ENCODE measurements at places on chromosomes 11 and 22.

- DNase-seq = no peak
Measured at GRCh38 chr11:12813371-12814225, 139.4 kb downstream of the TEAD1 start.

GRCh38 chr22:22933807-22934542, 46.4 kb downstream of the IGLL5 start:
- DNase-seq = no peak

GRCh38 chr11:60985991-60986915, 14.8 kb downstream of the CD6 start:
- no peak for DNase-seq

- no peak for DNase-seq
Measured at GRCh38 chr11:102564110-102564509, 33.6 kb upstream of the MMP7 start.

DNA sequence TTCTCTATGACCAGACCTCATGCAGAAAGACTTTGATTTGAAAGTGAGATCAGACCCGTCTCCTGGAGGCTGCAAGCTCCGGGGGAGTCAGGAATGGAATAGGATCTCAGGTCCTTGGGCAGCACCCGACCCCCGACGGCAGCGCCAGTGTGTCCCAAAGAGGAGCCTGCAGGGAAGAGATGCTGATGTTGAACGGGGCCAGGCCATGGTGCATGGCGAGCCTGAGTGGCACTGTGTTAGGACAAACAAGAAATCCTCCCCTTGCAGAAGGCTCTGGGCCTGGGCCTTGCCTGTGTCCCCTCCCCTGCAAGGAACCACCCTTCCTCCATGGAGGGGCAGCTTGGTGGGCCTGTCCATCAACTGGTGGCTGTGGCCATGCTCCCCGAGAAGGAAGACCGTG, 20.1 kb upstream of the SYT8 start:
- DNase-seq = no peak

DNA sequence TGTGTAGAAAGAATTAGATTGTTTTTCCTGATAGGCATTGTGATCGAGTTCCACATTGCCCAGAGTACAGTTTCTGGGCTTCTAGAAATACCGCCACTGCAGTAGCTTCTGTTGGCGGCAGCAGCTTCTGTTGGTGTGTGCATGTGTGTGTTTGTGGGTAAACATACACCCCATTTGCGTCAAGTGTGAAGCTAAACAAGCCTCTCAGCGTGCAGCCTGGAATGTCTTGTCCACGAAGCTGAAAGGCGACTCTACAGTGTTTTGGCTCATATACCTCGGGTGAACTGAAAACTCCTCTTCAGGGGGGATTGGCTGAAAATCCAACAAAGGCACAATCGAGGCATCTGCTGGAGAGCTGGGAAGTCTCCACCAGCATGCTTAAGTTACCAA, 112.0 kb upstream of the E2F8 start:
- peak; percentile 3 for DNase-seq

GRCh38 chr22:44256556-44257485, 55.9 kb downstream of the SHISAL1 start:
- DNase-seq = no peak

DNA sequence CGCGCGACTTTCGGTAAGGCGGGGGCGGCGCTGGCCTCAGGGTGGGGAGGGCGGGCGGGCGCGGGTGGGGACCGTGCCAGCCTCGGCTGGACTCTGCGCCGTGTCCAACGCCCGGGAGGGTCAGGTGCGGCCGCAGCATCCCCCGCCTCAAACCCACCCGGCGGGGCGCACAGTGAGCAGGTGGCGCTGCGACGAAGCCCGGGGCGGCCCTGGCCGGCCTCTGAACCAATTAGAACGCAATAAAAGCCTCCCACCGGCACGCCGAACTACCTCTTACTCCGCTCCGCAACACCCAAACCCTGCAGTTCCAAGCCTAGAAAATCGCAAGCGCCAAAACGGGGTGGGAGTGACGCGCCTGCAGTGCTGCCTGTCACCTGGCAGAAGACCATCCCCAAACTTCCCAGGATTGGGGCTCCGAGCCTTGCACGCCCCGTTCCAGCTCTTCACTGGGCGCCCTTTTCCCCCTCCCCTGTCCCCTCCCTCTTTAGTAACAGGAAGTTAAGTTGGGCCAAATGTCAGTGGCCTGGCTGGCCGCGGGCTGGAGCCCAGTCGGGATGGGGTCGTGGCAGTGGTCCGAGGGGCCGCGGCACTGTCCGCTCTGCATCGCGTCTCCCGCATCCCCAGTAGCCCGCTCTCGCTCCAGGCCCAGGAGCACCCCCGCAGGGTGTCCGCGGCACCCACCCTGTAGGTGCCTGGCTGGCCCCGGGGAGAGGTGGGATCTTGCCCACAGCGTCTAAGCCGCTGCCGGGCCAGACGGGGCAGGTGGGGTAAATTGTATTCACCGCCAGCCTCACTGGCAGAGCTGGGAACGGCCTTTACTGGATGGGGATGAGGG, 541 bp downstream of the MICAL2 start:
- DNase-seq = peak; percentile 45

DNA sequence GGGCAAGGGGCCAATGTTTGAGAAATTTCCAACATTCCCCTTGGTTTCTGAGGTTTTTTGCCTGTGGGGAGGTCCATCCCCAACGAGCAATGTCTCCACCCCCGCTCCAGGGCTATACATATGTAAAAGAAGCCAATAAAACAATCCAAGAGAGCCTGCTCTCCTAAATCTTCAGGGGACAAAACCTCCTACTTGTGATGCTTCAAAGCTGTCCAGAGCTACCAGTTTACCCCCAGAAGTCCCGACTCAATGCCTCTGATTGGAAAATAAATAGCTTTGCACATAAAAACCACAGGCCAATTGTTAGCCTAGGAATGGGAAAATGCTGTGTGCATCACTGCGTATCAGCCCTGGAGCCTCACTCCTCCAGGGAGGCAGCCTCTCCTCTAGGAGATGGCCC, 66.0 kb upstream of the PAX6 start:
- no peak for DNase-seq

DNA sequence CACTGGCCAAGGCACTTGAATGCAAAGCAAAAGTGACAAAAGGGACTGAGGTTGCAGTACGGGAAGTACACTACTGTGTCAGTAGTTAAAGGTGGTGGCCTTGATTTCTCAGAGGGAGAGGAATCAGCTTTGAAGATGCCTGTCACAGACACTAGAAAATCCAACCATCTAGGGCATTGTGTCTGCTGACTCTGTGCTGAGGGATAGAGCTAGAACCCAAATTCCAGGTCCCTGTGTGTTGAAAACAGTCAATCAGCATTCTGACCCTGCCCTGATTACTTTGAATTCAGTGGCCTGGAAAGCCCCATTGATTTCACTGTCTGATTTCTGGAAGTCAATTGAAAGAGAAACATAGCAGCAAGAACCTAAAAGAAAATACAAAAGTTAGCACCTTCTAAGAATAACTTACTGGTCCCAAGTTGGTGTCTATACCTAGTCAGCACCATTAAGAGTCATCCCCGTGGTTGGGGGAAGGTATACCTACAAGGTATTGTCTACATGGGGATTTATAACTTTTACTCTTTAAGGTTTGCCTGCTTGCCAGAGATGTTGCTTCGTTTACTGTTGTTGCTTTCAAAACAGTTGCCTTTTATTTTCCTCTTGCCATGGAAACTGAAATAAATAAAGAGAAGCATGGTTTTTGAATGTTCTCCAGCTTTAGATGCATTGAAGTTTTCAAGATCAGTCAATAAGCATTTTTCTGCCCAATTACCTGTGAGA, 97.3 kb downstream of the PDHX start:
- DNase-seq = no peak

- DNase-seq = no peak
Measured at GRCh38 chr22:50081426-50082196, 3.6 kb downstream of the MLC1 start.

GRCh38 chr11:24585192-24585591, 88.3 kb downstream of the LUZP2 start:
- DNase-seq = no peak

DNA sequence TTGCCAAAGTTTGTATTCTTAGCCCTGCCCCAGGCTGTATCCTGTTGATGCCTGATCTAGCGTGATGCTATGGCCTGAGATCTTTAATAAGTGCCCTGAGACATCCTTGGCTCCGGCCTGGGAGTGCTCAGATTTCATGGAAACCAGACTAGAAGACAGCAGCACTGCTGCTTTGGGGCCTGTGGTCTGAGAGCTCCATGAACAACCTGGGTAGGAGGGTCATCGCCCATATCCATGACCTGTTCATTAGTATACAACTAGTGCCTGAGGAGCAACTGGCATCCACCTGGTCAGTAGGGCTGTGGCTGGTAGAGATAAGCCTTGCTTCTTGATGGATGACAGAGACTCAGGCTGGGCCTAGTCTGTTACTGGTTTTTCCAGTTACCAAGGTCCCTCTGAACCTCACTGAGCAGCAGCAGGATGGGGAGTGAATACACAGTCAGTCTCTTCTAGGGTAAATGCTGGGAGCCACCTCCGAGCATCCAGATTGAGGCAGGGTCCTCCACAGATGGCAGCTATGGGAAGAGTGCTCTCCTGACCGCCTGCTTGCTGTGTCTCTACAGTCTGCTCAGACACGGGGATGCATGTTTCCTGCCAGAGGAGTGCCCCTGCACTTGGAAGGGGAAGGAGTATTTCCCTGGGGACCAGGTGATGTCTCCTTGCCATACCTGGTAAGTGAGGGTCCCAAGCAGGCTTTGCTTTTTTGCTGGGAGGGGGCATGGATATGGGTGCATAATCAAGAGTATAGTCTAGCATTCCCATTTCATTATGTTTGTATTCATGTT, 39.0 kb downstream of the OTOG start:
- no peak for DNase-seq

DNA sequence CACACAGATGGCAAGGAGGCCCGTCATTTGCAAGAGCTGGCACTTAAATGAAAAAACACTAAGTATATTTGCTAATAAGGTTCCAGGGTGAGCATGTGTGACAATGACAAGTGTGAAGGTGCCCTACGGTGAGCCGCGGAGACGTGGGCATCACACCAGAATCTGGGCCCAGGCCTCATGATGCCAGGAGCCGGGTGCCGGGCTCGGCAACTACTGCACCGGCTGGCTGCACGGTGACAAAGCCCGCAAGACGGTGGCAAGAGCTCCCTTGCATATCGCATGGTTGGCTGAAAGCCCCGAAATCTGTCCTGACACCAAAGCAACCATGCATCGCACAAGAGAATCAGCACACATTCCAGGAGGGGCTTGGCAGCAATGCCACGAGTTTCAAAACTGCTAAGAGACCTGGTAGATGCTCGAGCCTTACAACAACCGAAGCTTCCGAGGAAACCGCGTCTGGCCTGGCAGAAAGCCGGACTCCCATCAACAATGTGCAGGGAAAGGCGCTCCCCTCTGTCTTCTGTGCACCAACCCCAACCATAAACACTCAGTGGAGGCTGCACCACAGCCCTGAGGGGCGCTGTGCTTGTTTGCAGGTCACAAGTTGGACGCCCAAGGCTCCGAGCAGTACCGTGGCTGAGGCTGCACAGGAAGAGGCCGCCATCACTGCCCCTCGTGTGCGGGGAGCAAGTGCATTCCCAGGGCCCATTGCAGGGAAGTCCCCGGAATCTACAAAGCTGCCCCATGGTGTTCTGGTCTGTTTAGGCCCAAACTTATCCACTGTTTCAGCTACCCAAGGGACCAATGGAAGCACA, 339.7 kb downstream of the CTTN start:
- DNase-seq = no peak

DNA sequence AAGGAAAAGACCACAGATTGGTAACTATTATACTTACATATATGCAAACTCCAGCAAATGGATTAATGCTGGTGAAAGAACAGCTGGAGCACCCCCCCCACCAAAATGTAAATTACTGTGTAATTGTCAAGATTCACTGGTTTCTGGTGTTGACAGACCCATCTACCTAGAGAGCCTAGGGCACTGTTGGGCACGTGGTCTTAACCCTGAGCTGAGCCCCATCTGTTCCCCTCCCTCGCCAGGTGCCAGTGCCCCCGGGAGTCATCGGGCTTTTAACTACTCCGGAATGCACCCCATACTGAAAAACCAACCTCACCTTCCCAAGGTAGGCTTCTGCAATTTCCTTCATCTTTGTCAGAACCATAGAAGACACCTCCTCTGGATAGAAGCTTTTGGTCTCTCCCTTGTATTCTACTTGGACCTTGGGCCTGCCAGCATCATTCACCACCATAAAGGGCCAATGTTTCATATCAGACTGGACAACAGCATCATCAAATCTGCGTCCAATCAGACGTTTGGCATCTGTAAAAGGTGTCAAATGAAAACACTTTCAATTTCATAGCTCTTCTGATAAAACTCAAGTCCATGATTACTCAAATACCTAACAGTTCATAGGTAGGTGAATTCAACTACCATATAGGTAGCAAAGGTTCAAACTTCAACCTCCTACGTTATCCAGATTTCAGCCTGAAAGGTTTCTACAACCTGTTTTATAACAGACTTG, 1.5 kb downstream of the HSPA8 start:
- no peak for DNase-seq

- no peak for DNase-seq
Measured at GRCh38 chr11:65279741-65280440, 18.1 kb downstream of the POLA2 start.

DNA sequence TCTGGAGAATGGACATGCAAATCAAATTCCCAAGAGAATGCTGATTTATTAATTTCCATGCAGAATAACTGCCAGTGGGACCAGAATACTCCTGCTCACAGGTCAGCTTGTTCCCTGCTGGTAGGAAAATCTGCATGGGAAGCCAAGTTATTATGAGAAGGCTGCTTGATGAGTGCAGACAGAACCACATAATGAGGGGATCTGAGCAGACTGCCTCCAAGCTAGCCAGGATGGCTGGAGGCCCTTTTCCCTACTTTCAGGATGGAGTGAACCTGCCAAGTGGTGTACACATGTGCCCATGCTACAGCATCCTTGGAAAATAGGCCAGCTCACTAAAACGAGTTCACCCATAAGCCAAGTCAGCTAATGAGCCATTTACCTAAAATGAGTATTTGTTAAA, 55.2 kb upstream of the ZBED5 start:
- DNase-seq = no peak

GRCh38 chr11:87966694-87967093, 208.5 kb downstream of the RAB38 start:
- DNase-seq = no peak

DNA sequence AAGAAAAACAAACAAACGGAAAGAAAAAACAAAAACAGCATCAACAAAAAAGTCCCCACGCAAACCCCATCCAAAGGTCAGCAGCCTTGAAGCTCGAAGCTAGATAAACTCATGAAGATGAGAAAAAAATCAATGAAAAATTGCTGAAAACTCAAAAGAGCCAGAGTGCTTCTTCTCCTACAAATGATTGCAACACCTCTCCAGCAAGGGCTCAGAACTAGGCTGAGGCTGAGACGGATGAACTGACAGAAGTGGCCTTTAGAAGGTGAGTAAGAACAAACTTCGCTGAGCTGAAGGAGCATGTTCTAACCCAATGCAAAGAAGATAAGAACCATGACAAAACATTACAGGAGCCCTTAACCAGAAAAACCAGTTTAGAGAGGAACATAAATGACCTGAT, 18.4 kb upstream of the FTH1 start:
- no peak for DNase-seq

- DNase-seq = no peak
Measured at GRCh38 chr11:36349351-36350136, 53.5 kb downstream of the PRR5L start.

- peak; percentile 27 for DNase-seq
Measured at GRCh38 chr11:68312117-68312779, at the start of gene LRP5. TSS of gene LRP5 (plus strand) at chr11:68312591. CDS start at chr11:68312715, 124 bp downstream.
